ENCODE measurements at places on chromosomes 5 and 9.

- no peak for DNase-seq
Measured at GRCh38 chr5:133974142-133974541, 5.7 kb upstream of the C5orf15 start.

- DNase-seq, result no peak
Measured at GRCh38 chr5:150753463-150753862, 5.4 kb downstream of the DCTN4 start.

DNA sequence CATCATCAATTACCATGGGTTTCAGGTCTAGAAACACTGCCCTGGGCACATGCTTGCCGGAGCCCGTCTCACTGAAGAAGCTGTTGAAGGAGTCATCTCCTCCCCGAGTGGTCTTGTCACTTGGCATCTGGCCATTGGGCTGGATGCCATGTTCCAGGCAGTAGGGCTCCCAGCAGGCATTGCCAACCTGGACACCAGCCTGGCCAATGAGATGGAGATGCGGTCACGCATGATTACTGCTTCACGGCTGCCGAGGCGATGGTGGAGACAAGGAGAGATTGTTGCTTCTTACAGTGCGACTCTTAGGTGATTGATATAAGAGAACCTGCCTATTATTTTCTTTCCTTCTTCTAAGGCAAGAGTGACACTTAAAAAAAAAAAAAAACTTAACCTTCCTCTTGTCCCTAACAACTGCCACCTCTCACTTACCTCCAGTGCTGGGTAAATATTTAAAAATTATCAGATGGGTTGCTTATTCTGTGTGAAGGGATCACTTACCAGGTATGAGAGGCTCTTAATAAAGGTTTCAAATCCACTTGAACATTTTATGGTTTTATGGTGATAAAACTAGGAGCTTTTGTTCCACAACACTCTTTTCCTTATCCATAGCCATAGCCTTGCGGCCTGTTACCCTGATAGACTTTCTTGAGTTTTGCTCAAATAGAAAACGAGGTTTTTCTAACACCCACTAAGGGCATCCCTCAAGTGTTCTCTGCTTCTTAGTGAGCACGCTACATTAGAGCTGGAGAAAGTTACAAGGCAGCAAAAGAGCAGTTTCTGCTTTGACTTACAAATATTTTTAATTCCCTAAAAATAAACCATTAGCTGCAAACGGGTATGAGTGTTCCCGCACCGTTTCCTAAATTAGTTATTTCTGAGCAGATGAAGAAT lies 41.2 kb downstream of the NIM1K start:
- DNase-seq, result no peak

GRCh38 chr9:82600536-82601292 lies 462.2 kb downstream of the RASEF start:
- DNase-seq, result no peak

- DNase-seq, result no peak
Measured at GRCh38 chr5:181131514-181131913, 545 bp upstream of the OR2V1 start.

Data from NCI-H2171 (cell line).